IPS-NIHi11 (cell line): ENCODE measurements at places on chromosomes 3 and 15.

DNA sequence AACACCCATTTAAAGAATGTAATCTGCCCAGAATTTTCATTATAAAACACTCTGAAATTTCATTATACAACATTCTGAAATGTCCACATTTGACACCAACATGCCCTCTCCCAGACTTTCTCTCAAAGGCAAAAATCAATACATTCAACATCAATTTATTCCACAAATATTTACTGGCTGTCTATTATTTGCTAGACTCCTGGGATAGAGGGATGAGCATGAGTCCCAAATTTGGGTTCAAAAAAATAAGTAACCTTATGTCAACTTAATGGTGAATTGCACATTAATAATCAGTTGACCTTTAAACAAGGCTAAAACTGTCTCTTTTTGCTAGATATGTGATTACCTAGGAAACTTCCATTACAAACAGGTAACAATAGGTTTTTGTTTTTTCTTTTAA is 109.0 kb downstream of the SERPINI1 start:
- DNase-seq = no peak

GRCh38 chr3:73813291-73813690 is 188.6 kb upstream of the PDZRN3 start:
- DNase-seq = no peak

GRCh38 chr15:73749533-73749932 is 3.6 kb downstream of the INSYN1 start:
- no peak for DNase-seq

GRCh38 chr3:157390713-157391515 is 45.7 kb upstream of the PTX3 start:
- DNase-seq = no peak

DNA sequence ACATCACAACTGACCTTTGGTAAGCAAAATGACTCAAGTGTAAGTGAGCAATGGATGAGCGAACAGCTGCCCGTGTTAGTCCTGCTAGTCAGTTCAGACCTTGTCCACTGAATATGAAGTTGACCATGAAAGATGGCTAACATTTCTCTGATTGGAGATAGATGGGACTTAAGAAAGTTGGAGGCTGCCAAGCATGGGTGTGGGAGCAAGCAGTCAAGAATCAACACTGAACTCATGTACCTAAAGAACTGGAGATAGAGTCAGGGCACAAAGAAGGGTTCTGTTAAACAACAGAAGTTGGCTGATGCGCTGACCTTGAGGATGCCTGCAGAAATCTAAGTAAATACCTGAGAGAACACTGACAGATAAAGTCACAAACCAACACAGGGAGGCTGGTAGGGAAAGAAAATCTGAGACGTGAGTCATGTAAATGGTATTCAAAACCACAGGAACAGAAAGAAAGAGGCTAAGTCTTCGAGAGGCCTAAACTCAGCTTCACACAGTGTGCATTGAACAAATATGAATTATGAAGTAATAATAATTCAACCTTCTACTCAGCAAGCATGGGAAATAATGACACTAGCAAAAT is 30.7 kb upstream of the ANPEP start:
- no peak for DNase-seq

GRCh38 chr3:88025001-88025552 is 33.7 kb downstream of the CGGBP1 start:
- DNase-seq = no peak

GRCh38 chr15:32794973-32795372 is 77.2 kb downstream of the GREM1 start:
- DNase-seq = no peak

- no peak for DNase-seq
Observed at GRCh38 chr3:144763878-144764454, 792.3 kb downstream of the DIPK2A start.

GRCh38 chr3:131279577-131279976 is 102.0 kb upstream of the NUDT16 start:
- no peak for DNase-seq

- no peak for DNase-seq
Observed at GRCh38 chr3:108396336-108396735, 100.0 kb downstream of the HHLA2 start.

- peak; percentile 51 for DNase-seq
Observed at GRCh38 chr3:141392897-141393734, 24.8 kb downstream of the ZBTB38 start.

DNA sequence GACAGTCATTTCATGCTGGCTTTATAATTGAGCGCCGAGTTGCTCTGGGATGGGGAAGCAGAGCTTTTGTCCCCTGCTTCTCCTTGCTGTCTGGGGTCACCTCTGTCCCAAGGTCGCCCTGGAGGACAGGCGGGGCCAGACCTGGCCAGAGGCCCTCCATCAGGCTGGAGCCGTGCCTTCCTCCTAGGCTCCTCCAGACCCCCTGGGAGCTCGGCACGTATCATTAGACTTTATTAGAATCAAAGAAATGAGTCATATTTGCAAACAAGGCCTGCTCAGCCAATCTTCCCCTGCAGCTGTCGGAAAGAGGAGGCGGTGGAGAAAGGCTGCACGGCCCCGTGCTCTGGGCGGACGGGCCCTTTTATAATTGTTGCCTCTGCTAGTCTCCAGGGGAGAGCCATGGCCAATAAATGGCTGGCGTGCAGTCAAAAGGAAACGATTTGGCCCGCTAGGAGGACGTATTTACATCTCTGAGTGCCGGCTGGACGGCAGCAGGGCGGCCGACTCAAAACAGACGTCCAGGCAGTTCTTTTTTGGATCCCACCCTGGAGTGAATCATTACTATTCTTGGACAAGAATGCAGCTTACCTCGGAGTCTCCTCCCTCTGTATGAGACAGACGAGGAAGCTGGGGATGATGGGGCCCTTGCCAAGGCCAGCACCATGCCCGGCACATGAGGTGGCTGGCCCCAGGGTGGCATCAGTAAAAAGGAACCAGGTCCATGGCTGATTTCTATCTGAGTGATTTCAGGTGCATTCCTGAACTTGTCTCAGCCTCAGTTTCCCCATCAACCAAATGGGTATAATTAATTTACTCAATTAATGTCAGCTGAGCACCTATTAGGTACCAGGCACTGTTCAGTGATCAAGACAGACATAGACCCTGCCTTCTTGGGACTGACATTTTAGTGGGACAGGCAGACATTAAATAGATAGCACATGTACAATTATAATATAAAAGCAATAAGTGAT is 50.6 kb downstream of the SLC6A6 start:
- peak; percentile 43 for DNase-seq

DNA sequence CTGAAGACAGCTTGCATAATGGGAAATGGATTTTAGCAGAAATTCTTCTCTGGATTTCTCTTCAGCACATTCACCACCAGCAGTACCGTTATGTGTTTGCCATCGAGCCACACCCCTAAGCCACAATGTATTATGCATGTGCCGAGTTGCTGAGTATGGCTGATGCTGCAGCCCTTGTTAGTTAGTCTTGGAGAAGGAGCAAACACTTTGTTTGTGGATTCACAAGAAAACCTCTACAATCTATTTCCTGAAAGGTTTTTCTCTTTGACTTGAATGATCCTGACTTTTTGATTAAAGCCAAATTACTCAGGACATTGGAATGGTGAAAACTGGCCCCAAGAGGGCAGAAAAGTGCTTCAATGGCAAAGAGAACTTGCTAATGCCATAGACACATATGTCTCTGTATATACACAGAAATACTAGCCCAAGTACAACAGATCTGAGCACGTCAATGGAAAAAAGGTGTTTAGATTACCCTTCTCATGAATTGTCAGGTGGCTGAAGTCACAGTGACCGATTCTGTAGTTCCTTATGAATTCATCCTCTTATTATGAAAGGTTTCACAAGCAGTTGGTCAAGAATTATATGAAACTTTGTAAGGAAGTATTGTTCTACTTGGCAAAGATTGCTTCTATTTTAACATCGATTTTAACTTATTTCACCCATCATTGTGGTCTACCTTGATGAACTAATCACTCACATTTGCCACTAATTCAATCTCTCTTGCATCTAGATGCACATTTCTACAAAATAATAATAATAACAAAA is 103.0 kb downstream of the P3H2 start:
- DNase-seq = peak; percentile 26

DNA sequence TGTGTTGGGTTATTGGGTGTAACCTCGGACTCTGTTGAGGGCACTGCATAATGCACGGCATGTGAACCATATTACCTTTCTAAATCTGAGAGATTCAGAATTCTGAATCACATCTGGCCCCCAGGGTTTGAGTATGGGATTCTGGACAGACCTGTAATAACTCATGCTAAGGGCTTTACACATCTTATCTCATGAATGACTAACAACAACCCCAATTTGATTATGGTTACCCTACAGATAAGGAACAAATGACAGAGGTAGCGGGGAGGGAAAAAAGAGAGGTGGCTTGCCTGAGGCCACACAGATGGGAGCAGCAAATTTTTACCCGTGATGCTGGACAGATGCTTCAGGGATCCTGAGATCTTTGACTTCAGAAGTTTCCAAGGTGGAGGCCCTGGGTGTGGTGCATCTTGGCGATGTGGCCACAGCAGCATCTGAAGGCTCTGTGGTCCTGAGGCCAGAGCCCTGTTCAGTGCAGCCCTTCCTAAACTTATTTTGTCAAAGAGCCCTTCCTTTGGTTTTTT is 43.8 kb downstream of the POMGNT2 start:
- no peak for DNase-seq

DNA sequence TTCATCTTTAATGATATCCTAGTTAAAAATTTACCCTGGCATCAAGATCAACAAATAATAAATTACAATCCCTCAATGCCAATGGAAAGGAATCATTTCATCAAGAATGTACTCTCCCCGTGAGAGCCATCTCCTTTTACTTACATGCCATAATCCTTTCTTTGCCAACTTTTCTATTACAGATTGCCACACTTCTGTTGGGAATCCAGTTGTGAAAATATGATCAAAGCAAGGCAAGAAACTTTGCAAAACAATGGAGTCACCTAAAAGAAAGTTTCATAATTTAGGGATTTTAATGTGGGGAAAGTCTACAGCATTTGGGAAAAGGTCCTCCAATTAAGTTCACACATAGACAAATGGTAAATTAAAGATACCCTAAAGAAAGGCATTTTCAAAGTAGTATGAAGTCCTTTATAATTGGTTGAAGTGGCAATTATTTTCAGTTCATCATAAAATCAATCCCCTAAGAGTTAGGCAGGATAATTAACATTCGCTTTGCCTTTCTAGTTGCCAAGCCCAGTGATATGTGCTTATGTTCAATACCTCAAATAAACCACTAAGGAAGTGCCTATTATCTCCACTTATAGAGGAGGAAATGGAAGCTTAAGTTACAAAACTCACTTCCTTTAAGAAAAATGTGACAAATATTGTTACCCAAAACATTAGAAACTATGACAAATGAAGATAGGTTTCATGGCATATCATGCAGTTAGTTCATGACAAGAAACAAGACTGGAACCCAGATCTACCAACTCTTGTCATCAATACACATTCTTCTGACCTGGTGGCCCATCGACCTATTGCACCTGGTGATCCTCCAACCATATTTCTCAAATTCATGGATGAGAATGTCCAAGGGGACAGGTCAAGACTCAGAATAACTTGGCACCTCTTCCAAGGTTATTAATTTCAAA is 49.1 kb downstream of the TRANK1 start:
- no peak for DNase-seq

GRCh38 chr3:184171562-184171961 is 3.1 kb upstream of the AP2M1 start:
- DNase-seq = no peak

DNA sequence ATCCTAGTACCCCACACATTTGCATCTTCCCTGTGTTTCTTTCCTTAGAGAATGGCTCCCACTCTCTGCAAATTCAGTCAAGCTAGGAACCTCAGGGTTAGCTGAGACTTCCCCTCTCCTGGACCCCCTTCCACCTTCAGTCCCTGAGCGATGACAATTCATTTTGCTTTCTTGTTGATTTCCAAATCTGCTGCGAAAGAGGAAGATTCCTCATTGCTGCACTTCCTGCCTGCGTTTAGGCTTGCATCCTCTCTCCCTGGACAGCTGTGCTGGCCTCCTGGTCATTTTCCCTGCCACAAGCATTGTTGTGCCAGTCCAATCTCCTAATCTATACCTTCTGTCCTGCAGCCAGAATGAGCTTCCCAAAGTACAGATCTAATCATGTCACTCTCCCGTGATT is 12.3 kb upstream of the DGKG start:
- DNase-seq = no peak

DNA sequence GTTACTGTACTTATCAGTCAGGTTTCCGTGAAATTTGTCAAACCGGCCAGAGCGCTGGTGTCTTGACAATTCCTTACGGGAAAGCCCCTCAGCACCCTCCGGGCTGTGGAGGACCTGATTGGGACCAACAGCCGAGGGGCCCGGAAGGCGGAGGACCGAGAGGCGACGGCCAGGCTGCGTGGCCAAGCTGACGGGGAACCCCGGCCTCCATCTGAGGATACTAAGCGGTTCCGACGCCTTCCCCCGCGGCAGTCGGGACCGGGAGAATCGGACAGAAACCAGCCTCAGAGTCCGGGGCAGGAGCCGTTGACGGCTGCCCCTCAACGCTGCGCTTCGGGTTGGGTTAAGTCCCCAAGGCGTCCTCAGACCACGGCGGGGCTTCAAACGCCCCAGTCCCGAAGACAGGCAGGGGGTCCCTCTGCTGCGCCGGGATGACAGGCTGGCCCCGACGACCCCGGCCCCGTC is 499 bp downstream of the ALDH1A2 start:
- DNase-seq = peak; percentile 23

DNA sequence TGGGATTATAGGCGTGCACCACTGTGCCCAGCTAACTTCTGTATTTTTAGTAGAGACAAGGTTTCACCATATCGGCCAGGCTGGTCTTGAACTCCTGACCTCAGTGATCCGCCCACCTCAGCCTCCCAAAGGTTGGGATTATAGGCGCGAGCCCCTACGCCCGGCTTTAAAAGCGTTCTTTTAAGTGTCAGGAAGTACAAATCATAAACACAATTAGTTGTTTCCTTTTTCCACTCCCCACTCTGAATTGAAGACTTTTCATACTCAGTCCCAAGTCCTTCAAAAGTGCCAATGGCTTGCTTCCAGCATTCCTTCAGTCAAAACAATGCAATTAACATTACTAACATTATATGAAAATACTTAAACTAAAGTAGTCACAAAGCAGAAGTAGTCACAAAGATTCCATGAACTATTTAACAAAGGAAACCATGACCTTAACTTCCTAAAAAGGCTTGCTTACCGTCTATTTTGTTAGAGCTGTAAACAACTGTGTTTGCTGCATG is 8.1 kb downstream of the WDR82 start:
- DNase-seq = no peak
